Vagina (tissue), 2 donors: ENCODE measurements at places on chromosomes 4 and X.

DNA sequence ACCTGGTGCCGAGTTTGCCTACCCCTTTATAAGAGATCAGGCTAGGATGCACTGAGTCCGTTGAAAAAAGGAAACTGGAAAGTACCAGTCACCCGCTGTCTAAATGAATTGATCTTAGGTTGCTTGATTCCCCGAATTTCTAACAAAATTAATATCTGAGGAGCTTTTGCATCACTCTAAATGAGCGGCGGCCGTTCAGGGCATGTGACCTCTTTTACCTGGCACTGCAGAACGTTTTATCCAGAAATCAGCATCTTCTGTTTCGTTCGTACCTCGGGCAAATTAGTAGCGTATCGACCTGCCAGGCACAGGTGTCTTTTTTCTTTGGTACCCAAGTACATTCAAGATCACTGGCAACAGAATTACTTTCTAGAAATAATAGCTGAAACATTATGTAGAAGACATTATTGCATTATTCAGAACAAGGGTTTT lies 876 bp downstream of the KLHL2 start:
- no peak for DNase-seq

- DNase-seq = no peak
Observed at GRCh38 chrX:133325422-133325821, 89.9 kb downstream of the GPC4 start.

DNA sequence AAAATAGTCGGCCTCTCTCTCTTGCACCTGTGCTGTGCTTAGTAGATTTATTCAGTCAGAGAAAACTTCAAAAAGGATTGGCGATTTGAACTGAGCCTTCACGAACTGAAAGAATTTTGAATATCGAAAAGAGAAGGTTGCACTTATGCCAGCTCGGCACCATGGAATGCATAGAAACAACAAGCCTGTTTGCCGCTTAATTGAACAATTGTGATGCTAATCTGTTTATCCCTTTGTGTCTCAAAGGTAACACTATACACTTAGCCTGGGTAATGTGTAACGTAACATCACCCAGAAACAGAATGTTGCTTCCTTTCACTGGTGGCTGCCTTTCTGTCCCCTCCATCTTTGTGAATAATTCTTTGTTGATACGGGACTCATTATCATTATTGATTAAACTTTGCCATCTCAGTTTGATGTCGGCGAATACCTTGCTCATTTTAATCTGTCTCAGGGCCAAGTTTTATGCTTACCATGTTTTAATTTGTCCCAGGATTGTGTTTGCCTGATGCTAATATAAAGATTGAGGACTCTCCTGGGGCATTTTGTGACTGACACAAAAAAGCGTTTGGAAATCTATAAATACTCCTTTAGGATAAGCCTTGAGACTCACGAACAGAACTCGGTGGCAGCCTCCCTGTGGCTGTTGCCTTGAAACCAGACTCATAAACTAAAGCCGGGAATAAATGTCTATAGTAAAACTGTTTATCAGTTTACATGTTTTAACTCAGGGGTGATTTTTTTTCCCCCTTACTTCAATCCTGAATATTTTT lies 400.5 kb downstream of the RAPGEF2 start:
- DNase-seq = no peak

DNA sequence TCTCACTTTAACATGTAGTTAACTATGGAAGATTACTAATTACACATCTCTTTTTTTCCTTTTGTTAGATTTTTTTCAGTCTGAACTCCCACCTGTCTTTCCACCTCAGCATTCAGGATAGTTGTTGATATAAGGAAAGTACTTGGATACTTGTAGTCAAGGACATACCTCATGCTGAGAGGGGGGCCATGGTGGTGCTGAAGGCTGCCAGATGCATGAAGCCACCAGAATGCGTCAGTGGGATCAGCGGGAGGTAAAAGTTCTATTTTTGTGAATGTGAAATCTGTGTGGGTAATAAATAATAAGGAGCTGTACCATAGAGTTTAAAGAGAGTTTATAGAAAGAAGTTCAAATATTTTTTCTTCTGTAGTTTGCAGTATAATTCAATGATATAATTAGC lies 13.1 kb upstream of the NDST4 start:
- DNase-seq = no peak

DNA sequence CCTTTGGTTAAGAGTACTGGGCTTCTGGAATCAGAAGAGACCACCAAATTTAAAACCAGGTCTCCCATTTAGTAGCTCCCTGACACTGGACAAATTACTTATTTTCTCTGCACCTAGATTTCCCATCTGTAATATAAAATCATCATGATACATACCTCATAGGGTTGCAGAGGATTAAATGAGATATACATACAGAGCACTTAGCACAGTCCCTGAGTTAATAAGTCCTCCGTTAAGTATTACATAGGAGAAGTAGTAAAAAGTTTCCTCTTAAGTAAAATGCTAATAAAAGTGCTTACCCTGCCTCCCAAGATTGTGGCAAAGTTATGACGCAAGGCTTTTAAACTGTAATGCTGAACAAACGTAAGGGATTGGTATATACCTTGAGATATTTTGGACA lies 539 bp upstream of the CHIC1 start:
- DNase-seq = no peak

DNA sequence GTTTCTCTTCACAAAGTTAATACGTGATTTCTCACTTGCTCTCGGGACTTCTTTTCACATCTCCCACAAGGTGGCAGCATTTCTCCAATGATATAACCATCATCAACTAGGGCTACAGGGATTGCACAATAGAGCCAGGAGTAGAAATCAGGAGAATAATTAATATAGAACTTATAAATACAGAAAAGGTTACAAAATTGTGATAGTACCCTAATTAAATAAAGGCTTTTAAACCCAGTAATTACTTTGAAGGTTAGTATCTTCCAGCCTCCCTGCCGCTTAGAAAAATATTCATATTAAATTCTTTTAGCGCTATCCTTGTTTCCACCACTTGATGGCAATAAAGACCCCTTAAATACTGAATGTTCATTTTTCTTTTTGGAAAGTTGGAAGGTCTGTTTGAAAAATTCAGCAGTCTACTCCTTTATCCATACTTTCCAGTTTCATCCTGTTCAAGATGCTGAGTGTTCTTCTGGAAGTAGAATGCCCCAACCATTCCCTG lies 65.8 kb downstream of the RASGEF1B start:
- no peak for DNase-seq

GRCh38 chrX:1488745-1489144 lies 36.0 kb upstream of the ASMTL start:
- DNase-seq = no peak

DNA sequence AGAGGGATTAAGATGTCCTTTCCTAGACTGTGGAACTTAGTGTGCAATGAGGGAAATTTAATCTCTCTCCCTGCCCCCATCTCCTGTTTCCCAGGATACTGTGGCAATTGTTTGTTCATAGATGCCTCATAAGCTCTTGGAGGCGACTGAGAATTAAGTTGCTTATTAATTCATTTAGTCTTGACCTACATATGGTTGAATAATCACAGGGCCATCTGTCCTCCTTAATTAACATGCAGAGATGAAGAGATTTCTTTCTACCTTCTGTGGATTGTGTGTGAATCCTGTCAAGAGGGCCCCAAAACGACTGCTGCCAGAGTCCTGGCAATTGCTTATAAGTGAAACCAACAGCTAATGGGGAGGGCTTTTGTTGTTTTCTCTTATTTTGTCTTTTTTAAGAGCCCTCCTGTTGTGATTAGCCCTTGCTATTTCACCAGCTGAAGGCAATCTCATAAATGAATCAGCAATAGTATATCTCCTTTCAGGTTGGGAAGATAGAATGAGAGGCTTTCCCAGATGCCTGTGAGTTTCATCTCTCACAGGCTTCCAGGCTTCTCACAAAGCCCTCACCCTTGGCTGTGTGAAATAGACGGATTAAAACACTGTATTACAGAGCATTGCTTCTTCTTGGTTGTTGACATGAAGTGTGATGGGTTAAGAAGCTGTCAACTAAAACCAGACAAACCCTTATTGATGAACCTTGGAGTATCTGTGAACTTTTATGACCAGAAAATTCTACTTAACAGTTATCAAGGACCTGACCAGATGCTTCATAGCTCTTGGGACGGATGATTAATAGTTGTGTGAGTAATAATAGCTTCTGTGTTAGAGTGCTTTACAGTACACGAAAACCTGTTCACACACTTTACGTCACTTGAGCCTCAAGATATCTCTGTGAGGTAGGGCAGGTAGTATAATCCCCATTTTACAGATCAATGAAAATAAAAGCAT lies 58.5 kb downstream of the PGRMC2 start:
- DNase-seq = no peak

GRCh38 chr4:337932-338758 lies 531 bp downstream of the ZNF141 start:
- DNase-seq = no peak

GRCh38 chr4:54908763-54909162 lies 216.6 kb downstream of the KDR start:
- DNase-seq = no peak

DNA sequence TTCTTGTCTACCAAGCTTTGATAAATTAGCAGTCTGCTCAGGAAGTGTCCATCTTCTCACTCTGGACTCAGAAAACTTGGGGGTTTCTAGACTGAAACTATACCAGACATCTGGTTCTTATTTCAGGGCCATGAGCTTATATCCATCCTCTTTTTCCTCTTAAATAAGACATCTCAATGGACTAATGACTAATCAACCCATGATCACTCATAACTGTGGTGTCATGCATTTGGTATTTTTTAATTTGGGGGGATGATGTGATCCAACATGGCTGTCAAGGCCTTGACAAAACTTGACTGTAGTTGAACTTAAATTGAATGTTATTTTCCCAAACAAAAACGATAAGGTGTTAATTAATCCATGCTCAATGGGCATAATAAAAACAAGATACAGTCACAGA lies 87.8 kb downstream of the GPRASP3 start:
- no peak for DNase-seq

DNA sequence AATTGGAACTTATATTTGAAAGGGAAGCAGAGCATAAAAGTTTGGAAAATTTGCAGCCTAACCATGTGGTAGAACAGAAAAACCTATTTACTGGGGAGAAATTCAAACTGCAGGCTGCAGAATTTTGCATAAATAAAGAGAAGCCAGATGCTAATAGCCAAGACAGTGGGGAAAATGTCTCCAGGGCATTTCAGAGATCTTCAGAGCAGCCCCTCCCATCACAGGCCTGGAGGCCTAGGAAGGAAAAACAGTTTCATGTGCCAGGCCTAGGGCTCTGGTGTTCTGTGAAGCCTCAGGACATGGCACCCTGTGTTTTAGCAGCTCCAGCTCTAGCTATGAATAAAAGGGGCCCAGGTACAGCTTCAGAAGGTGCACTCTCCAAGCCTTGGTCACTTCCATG lies 648.7 kb upstream of the FRG1 start:
- no peak for DNase-seq

GRCh38 chr4:6355052-6355451 lies 85.4 kb downstream of the WFS1 start:
- DNase-seq = no peak

- DNase-seq = no peak
Observed at GRCh38 chr4:37243051-37243450, 1.5 kb upstream of the NWD2 start.

DNA sequence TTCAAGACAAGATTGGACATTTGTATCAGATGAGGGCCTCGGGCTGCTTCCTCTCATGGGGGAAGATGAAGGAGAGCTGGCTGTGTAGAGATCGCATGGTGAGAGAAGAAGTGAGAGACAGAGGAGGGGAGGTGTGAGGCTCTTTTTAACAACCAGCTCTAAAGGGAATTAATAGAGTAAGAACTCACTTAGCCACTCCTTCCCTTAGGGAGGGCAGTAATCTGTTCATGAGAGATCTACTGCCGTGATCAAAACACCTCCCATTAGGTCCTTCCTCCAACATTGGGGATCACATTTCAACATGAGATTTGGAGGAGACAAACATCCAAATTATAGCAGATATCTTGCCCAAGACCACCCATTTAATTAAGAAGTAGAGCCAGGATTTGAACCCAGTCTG lies 97.0 kb downstream of the ARX start:
- no peak for DNase-seq

GRCh38 chr4:10567766-10568165 lies 110.5 kb upstream of the ZNF518B start:
- no peak for DNase-seq

DNA sequence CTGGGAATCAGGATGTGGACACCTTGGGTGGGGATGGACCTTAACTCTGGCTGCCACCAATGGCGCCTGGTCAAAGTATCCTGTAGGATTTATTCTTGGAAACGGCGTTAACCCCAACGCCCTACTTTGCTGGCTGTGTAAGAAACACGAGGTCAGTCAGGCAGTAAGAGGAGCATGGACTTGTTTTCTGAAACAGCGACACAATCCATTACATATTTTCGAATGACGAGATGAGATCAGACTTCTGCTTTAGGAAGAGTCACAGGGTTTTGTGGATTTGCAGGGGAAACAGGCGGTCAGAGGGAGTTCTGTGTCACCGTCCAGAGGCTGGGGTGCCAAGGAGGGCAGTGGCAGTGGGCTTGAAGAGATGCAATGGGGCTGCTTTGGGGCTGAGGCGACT lies 92.2 kb downstream of the TBL1X start:
- no peak for DNase-seq

DNA sequence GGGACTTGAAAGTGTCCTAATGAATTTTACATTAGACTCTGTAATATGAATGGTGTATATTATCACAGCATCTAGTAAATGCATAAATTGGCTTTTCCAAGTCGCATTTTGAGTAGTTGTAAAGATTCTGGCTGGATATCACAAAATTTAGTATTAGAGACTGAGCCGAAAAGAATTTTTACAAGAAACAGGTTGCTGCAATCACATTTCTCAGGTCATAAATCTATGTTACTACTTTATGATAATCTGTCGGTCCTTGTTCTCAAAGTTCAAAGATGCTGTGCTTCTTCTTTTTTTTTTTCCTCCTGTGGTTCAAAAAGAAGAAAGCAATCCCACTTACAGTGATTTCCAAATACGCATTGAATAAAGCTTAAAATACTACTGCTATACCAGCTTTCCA lies 253.4 kb downstream of the KCNIP4 start:
- no peak for DNase-seq

DNA sequence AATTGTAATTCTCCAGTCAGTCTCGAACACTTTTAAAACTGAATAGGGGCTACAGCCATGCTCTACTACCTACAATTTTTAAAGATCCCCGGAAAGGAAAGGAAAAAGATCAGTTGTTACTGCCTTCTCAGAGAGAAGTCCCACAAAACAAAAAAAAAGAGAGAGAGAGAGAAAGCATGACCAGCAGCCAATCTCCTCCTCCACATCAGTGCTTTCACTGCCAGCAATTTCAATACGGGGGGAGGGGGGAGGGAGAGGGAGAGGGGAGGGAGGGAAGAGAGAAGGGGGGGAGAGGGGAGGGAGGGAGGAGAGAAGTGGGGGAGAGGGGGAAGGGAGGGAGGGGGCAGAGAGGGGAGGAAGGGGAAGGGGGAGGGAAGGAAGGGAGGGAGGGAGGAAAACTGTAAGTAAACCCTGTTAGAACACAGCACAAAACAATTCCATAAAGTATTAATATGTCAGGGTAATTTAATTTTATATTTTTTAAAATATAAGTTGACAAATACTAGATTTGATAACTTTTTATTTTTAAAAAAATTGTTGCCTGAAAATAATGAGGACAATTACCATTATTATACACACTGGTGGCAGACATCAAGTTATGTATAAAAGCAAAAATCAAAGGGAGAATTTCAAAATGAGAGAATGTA lies 108.0 kb downstream of the LRBA start:
- DNase-seq = no peak

GRCh38 chr4:152880263-152880662 lies 55.9 kb upstream of the FHDC1 start:
- no peak for DNase-seq

GRCh38 chrX:29478336-29479069 lies 736.9 kb upstream of the MAGEB2 start:
- no peak for DNase-seq
